ENCODE measurements at places on chromosomes 2 and 18.

DNA sequence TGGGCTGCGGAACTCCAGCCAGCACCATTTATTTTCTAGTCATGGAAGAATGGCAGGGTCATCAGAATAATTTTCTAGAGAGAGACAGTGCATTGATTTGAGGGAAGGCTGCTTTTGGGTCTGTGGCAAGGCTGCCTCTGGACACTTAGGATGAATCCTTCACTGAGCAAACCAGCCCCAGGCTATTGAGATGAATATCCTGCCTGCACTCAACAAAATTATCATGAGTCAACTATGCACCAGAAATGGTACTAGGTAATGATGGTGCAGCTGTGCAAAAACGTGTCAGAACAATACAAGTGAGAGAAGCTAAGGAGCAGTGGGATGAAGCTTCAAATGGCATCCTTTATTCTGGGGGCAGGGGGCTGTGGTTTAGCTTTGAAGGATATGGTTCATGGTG lies 115.8 kb downstream of the SPHKAP start:
- no peak for DNase-seq

DNA sequence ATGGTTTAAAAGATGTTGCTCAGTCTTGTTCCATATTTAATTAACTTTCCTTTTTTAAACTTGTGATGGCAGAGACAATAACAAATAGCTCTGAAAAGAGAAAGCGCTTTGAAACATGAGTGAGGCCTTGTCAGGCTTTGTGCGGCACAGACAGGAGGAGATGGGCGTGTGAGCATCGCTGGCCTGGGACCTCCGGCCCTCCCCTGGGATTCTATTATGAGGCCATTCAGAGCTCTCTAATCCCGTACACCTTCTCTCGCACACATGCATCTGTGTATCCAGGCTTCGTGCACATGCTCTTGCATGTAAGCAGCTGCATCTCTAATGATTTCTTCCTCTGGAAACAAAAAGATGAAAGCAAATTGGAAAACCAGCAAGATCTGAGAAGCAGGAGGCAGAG lies 313.7 kb downstream of the ZNF521 start:
- DNase-seq, result no peak

GRCh38 chr2:104929663-104930062 lies 75.7 kb downstream of the POU3F3 start:
- DNase-seq, result no peak

- DNase-seq, result no peak
Observed at GRCh38 chr2:168749297-168749696, 53.1 kb upstream of the NOSTRIN start.

GRCh38 chr2:32865399-32866068 lies 81.2 kb upstream of the LTBP1 start:
- DNase-seq, result peak; percentile 4

DNA sequence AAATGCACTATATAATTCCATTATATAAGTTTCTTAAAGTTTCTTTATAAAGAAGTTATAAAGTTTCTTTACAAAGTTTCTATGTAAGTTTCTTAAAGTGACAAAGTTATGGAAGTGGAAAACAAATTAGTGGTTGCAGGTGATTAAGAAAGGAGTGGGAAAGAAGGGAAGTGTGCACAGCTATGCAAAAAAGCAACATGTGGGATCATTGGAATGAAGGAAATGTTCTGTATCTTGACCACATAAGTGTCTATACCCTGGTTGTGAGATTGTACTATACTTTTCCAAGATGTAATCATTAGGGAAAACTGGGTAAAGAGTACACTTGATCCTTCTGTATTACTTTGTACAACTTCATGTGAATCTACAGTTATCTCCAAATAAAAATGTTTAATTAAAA lies 1541.1 kb downstream of the LRP1B start:
- no peak for DNase-seq

DNA sequence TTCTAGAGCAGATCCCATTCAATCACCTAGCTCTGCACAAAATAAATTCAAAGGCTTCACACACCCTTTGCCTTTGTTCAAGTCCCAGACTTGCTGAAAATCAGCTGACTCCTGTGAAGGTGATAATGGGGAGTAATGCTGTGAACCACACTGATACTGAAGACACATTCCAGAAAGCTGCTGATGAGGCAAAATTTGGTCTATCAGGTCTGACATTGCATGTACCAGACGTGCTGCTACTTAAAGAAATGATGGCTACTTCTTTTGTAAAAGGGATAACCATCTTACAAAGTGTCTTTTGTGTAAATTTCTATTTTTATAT lies 7.8 kb upstream of the CTIF start:
- no peak for DNase-seq

GRCh38 chr18:63970809-63971205 lies 926 bp downstream of the SERPINB8 start:
- DNase-seq, result no peak

DNA sequence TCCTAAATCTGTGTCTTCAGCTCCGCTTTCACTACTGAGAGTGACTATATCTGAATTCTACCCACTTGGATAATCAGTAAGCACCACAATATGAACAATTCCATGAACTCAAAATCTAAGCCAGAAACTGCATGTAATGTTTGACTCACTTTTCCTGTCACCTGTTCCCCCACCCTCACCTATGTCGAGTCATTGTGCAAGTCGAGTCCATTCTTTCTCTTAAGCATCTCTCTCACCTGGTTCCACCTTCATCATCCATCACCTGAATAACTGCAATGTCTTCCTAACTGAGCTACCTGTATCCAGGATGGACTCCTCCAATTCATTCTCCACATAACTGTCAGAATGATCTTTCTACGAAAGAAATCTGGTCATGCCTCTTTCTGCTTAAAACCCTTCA lies 58.2 kb downstream of the PPP1R1C start:
- DNase-seq, result no peak

DNA sequence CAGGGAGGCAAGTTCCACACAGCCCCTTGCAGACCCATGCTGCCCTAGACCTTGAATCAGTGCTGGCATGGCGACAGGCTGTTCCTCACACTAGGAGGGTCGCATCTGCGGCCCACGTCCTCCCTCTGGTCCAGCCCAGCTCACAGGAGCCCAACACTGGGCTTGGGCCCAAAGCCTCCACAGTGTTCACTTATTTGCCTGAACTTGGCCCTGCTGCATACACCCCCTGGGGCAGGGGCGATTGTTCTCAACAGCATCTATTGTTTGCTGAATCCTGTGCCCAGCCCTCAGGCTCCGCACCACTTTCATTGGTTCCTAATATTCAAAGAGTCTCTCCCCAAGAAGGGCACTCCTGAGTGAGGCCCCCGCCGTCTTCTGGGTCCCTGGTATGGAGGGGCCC lies 90.7 kb downstream of the ZBTB7C start:
- no peak for DNase-seq

GRCh38 chr18:10591896-10592295 lies 66.1 kb downstream of the NAPG start:
- no peak for DNase-seq

DNA sequence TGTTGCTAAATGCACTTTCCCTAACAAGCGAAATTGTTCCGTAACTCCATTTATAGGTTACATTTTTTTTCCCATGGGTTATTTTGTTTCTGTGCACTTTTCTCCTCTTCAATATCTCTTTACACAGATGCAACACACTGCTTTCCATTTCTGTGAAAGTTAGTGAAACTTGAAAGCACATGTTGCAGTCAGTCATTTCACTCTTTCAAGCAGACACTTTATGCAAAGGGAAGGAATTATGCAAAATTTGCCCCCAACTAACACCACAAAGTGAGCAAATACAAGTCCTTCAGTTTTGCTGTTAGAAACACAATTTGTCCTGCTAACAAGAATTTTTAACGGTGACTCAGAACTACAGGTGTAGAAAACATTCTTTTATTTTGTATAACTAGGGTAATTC lies 124.8 kb downstream of the PTH2R start:
- DNase-seq, result no peak

DNA sequence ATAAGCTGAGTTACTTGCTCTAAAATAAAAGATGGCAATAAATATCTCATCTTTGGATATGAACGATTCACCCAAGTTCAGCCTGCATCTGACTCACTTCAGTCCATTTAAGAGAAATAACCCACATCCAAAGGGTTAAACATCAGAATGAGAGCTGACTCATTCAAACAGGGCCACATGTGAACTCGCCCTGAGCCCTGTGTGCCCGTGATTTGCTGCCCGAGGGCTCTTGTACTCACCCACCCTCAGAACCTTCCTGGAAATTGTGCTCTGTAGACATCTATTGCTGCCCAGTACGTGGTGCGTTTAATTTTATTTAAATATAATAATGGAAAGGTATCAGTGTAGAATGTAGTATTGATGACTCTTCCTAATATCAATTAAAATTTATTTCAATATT lies 66.9 kb upstream of the RBM44 start:
- DNase-seq, result peak; percentile 55

DNA sequence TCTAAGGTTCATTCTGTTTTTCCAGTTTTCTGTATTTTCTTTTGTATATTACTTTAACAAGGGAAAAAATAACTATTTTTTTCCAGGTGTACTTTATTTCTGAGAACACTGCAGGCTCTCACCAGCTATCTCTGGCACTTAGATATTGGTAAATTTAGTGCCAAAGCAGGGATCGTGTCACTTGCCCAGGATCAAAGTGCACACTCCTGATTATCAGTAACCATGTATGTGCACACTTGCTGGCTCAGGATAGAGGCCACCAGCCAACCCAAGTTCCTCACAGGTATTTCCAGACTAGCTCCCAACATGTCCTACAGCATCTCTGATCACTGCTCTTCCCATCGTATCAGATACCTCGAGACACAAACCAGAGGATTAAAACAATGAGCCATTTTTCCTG lies 5.8 kb upstream of the FZD5 start:
- no peak for DNase-seq

DNA sequence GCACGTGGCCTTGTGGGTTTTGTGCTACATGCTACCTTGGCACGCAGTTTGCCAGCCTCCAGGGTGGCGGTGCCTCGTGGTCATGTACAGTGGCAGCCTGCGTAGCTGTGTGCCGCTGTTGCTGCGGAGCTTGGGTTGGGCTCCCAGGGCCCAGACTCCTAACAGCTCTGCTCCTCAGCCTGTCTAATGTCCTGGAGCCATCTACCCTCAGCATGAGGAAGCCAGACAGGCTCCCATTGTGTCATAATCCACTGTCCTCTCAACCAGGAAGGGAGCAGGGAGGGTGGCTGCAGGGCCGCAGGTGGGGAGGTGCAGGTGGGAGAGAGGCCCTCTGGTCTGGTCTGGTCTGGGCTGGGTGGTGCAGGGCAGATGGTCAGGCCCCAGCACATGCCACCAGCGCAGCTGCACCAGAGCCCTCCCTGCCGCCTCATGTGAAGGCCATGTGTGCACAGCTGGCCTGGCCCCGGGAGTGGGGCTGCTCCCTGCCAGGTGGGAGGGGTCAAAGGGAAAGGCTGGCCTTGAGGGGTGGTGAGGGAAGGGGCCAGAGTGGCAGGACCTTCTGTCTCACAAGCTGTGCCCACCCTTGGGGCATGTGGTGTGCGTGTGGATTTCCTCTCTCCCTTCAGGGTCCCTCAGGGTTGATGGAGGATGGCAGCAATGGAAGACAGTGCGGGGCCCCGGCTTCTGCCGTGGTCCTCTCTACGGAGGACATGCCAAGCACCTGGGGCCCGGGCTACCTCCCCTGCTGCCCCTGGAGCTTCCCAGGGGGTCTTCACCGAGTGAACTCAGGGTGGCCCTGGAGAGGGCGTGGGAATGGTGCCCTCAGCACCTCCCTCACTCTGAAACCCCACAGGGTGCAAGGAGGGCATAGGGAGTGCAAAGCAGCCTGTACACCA lies 4.8 kb downstream of the ATOH8 start:
- DNase-seq, result no peak

- DNase-seq, result no peak
Observed at GRCh38 chr2:223585666-223586065, 16.5 kb downstream of the SCG2 start.

- no peak for DNase-seq
Observed at GRCh38 chr2:198757069-198757468, 700.7 kb downstream of the SATB2 start.

DNA sequence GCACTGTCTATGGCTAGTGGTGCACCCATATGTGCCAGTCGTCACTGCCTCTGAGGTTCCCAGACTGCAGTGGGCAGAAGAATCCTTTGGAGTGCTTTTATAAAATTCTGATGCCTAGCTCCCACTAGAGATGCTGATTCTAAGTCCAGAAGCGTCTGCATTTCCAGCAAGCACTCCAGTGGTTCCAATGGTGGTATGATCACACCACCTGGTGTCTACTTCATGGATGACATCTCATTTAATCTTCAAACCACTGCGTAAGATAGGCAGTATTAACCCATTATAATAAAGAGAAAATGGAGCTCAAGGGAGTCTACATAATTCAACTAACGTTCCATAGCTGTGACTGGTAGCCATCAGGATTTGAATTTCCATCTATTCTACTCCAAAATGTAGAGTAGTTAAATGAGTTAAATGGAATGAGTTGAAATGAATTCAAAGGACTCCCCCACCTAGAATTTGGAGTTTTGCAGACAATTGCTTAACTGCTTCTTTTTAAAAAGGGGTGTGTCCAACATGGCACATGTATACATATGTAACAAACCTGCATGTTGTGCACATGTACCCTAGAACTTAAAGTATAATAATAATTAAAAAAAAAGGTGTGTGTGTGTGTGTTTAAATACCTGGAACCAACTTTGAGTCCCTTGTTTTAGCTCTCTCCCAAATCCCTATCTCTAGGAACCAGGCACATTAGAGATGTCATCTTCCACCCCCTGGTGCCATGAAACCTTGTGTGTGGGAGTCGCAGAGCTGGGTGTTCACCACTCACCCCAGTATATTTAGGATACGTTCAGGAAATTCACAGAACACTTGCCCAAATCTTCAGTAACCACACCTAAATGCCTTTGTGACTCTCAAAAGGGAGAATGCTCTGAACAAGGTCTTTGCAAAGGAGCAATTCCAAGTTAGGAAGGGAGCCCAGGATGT lies 14.1 kb downstream of the LAMA3 start:
- no peak for DNase-seq

DNA sequence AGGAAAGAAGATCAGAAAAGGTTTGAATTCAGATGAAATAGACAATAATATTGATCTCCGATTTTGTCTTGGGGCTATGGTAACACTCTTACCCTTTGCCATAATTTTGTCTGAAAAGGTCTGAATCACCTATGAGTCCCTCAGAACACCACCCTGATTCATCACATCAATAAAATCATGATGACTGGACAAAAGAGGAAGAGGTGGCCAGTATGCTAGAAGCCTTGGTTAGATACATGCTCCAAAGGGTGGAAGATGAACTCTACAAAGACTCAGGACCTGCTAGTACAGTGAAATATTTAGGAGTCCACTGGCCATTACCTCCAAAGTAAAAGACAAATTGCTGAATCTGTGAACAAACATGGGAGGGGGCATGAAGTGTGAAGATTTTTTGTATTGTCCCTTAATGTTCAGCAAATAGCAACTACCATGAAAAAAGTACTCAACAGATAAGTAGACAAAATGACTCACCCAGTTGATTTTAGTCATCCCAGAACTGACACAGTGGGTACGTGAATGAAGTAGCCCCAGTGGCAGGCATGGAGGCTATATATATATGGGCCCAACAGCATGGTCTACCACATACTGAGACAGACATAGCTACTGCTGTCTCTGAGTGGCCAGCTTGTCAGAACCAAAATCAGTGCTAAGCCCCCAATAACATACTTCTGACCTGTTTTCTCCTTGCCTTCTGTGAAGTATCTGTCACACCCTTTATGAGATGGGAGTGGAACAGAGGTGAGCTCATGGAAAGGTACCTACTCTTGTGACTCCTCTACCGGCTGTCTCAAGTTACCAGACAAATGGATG lies 36.5 kb upstream of the GLS start:
- DNase-seq, result peak; percentile 52
